ENCODE measurements at places on chromosomes 5 and 9. TPM values are rescaled to one million over a fixed set of nuclear protein-coding genes. Genes with fewer than 3 reads are reported as not detected.

GRCh38 chr5:151078490-151079262 is 2.2 kb downstream of the TNIP1 start:
- DNase-seq = no peak

DNA sequence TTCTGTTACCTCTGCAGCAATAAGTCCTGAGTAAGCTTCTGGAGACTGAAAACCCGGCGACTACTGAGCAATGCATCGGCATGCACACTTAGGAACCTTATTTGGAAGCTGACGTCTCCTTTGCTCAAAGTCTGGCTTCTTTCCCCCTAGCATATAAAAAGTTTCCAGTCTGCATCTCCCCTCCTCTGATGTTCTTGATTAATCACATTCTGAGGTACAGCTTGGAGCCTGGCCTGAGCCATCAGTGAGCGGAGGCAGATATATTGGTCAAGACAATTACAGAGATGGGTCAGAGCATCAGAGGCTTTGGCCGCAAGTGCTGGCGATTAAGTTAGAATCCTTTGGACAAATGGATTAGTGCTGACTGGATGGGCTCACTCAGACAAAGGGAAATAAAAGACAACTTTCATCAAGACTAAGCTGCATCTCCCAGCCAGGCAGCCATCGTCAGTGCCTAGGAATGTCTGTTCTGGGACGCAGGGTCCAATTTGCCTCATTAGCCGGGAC is 140.7 kb downstream of the MTX3 start:
- DNase-seq = no peak

- no peak for DNase-seq
Measured at GRCh38 chr5:116374434-116374852, 200.2 kb downstream of the SEMA6A start.

- DNase-seq = no peak
Measured at GRCh38 chr9:81529556-81530193, 159.7 kb downstream of the TLE1 start.

DNA sequence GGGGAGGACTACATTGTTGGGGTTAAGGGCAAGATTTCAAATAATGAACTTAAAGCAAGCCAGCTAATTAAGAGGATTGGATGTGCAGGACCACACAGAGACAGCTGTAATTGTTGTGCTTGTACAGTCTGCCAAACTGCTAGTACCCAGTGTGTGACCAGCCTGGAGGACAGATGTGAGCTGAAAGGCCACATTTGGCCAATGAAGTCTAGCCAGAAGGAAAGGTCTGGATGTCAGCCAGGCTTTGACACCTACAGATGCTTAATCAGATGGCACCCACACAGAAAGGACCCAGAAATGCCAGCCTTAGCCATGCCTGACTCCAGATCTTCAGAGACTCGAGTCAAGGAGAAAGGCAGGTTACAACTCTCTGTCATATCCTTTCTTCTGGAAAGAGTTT is 491.1 kb downstream of the KIF4B start:
- DNase-seq = no peak

GRCh38 chr5:154646745-154647113 is 108.4 kb upstream of the LARP1 start:
- no peak for DNase-seq

GRCh38 chr5:83764101-83764500 is 43.4 kb upstream of the HAPLN1 start:
- no peak for DNase-seq

- DNase-seq = no peak
Measured at GRCh38 chr5:124343451-124343867, 403.0 kb downstream of the ZNF608 start.

DNA sequence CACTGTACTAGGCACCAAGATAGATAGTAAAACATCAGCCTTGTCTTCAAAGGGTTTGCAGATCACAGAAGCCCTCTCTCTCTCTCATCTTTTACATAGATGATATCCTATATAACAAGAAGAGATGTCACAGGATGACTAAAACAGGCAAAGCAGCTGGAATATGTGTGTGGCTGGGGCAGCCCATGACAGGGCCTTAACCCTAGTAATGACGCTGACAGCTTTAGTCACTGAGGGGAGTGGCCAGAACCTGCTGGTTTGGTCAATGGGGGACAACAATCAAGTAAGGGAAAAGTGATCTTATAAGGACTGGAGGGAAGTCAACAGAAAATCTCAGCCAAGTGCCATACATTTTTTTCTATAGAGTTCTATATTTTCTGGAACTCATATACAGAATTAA is 41.9 kb upstream of the RIC1 start:
- no peak for DNase-seq

DNA sequence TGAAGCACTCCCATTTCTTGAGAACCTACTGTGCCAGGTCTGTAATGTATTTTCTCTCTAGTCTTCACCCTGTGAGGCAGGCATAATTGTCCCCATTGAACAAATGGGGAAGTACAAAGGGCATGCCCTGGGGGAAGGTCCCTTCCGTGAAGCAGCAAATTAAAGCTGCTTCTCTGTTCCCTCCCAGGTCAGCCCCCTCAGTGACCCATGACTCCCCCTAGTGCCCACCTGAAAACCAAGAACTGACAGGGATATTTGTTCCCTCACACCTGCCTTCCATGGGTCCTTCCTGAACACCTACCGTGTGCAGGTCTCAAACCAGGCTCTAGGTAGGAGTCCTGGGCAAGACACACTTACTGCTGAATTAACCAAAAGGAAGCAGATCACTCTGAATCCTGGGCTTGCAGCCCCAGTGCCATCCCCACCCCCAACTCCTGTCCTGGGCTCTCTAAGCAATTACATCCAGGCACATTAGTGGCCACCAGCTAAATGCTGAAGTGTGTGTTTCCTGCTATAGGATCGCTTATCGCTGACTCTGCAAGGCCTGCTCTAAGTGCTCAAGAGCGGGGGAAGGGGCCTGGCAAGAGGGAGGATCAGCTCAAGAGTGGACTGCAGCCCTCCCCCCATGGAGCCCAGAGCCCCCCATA is 254.8 kb downstream of the CDK5RAP2 start:
- DNase-seq = no peak

The GMCL2 gene
- total RNA-seq = 11.0 TPM

The SAP30L gene
- total RNA-seq = 53.7 TPM

The PRDM9 gene
- total RNA-seq = 4.4 TPM

The WNK2 gene
- 50.5 TPM for total RNA-seq

The GABRA1 gene
- not detected for total RNA-seq

The SLC1A3 gene
- total RNA-seq = 6.6 TPM

The MGAT1 gene
- total RNA-seq = 95.8 TPM

The TLX3 gene
- not detected for total RNA-seq

The SLC6A7 gene
- not detected for total RNA-seq

The EQTN gene
- 10.5 TPM for total RNA-seq

The OSTF1 gene
- total RNA-seq = 25.6 TPM

Data from testis (tissue), 5 donors.